Fibroblast of skin of right biceps (primary cell): ENCODE measurements at places on chromosomes 2 and 18.
A peak's percentile ranks its signal among the peaks of the same experiment; 100 is the strongest.

DNA sequence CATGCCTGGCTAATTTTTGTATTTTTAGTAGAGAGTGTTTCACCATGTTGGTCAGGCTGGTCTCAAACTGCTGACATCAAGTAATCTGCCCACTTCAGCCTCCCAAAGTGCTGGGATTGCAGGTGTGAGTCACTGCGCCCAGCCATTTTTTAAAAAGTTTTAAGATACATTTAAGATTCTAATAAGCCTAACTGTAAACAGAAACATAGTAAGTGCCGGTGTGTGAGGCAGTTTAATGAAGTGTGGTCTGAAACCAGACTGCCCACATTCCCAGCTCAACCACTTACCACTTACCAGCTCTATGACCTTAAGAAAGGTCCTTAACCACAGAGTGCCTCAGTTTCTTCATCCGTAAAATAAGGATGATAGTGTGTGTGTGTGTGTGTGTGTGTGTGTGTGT, 42.4 kb downstream of the TMEM237 start:
- DNase-seq, result no peak

DNA sequence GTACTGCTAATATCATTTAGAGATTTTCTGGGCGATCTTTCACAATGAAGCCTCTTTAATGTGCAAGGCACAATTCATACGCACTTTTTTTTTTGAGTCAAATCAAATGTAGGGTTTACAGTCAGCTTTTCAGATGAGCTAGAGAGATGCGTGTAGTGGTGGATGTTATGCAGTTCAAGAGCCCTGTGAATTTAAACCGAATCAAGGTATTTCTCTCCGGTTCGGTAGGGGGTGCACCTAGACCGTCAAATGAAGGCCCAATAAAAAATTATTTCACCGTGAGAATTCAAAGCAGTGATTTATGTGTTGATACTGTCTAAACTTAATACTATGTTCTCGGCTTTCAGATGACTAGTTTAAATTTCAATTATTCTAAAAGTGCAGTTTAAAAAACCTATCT, 1.1 kb downstream of the PTH2R start:
- DNase-seq, result no peak

DNA sequence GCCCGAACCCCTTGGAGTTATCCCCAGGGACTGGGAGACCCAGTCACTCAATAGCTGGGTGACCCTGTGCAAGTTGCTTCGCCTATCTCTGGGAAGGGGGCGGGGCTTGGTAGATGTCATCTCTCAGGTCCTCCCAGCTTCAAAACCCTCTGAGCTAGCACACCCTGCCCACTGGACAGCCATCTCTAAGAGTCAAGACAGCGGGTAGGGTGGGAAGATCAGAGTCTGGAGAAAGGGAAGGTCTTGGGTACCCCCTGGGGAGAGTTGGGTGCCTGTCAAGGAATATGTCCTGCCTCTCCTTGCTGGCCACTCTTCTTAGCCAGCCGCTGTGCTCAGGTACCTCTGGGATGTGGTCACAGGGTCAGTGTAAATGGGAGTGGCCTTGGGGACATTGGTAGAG, 8.0 kb downstream of the GLI2 start:
- no peak for DNase-seq

GRCh38 chr2:7241041-7241745, 324.0 kb downstream of the RNF144A start:
- DNase-seq, result no peak

GRCh38 chr18:51811883-51812282, 528.1 kb upstream of the DCC start:
- DNase-seq, result no peak

GRCh38 chr2:137771064-137771463, 193.2 kb upstream of the HNMT start:
- DNase-seq, result no peak

- no peak for DNase-seq
Measured at GRCh38 chr2:170461889-170462288, 253.2 kb upstream of the SP5 start.

- DNase-seq, result peak; percentile 28
Measured at GRCh38 chr2:143584936-143585335, 455.7 kb downstream of the ARHGAP15 start.

- DNase-seq, result no peak
Measured at GRCh38 chr2:24403168-24403831, 43.0 kb upstream of the ITSN2 start.

GRCh38 chr2:168469281-168469988, 13.4 kb downstream of the CERS6 start:
- DNase-seq, result no peak

GRCh38 chr2:17805166-17805565, 11.1 kb upstream of the MSGN1 start:
- no peak for DNase-seq

DNA sequence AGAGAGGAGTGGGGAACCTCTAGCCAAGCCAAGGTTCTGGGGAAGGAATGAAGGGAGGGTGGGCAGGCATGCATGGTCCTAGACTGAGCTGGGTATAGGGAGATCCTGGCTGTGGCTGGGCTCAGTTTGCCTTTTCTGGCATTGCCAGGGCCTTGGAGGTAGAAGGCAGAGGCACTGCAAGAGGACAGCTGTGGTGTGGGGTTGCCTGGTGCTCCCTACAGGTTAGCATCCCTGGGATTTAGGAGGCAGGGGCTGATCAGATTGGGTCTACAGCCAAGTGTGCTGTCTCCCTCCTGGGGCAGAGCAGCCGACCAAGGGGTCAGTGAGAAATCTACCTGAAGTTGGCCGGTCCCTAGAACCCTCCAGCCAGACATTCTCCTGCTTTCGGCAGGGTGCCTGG, 15.9 kb downstream of the ABCG8 start:
- DNase-seq, result no peak

- DNase-seq, result no peak
Measured at GRCh38 chr2:10686176-10686730, 3.5 kb downstream of the NOL10 start.

- DNase-seq, result peak; percentile 42
Measured at GRCh38 chr2:11773747-11774525, 27.5 kb downstream of the LPIN1 start.

- DNase-seq, result no peak
Measured at GRCh38 chr2:203867561-203868200, at the start of gene CTLA4. TSS of gene CTLA4 (plus strand) at chr2:203867771. CDS start at chr2:203867943, 172 bp downstream.

- no peak for DNase-seq
Measured at GRCh38 chr2:135150725-135151124, 98.6 kb downstream of the RAB3GAP1 start.

- peak; percentile 65 for DNase-seq
Measured at GRCh38 chr18:62420513-62421209, 95.6 kb downstream of the TNFRSF11A start.

GRCh38 chr2:48531141-48531648, 1.2 kb downstream of the STON1 start:
- peak; percentile 83 for DNase-seq

- DNase-seq, result no peak
Measured at GRCh38 chr2:127942002-127942401, 56.2 kb upstream of the AMMECR1L start.
